ENCODE measurements at places on chromosomes 12 and 14.

GRCh38 chr14:51053157-51053556, 41.7 kb downstream of the TRIM9 start:
- DNase-seq, result no peak

DNA sequence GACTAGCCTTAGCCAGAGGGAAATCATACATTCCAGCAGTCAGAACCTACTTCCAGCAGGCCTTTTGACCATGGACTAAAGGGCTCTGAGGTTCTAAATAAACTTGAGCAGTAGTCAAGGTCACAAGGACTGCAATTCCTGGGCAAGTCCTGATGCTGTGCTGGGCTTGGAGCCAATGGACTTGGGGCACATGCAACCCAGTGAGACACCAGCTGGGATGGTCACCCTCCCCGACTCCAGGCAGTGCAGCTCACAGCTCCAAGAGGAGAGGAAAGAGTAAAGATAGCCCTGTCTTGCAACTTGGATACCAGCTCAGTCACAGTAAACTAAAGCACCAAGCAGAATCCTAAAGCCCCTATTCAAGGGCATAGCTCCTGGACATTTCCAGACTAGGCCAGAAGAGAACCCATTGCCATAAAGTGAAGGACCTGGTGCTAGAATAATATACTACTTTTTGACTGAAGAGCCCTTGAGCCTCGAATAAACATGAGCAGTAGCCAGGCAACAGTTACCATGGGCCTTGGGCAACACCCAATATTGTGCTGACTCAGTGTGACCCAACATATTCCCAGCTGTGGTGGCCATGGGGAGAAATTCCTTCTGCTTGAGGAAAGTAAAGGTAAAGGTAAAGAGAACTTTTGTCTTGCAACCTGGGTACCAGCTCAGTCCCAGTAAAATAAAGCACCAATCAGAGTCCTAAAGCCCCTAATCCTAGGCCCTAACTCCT, 226.2 kb upstream of the CLEC14A start:
- no peak for DNase-seq

DNA sequence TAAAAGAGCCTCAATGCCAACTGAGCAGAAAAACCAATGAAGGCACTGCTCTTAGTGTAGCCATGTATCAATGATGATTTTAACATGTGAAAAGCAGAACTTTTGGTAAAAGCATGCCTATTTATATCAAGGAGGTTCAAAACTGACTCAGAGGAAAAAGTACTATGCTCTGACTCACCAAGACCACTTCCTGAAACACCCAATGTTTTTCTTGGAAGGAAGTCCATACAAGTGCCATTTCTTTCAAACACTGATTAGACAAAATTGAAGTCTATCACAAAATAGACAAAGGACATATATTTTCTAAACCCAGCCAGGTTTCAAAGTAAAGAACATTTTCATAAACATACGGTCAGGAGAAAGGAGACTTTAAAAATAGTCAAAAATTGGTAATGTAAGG, 88.6 kb downstream of the EPS8 start:
- DNase-seq, result no peak

GRCh38 chr12:111673503-111673902, 12.3 kb downstream of the BRAP start:
- DNase-seq, result no peak

- DNase-seq, result peak; percentile 25
Observed at GRCh38 chr14:100376751-100377171, 53.6 kb downstream of the SLC25A47 start.

DNA sequence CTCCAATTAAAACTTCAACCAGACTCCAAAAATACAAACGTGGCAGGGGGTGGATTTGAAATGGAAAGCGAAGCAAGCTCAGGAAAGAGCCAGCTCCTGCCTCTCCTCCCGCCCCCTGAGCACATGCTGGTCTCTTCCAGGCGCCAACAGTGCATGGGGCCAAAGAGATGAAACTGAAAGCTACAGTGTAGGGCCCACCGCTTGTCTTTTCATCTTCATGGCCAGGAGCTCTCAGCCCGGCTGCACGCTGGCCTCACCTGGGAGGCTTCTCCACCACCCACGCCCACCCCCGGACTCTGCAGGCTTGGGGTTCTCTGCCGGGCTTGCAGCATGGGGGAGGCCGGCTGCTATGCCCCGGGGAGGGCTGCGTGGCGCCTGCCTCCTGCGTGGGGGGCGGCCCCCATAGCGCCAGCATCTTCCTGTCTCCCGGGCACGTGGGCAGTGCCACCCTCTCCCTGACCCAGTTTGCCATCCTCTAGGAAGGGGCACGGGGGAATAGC, 2.0 kb downstream of the RIMBP2 start:
- no peak for DNase-seq

DNA sequence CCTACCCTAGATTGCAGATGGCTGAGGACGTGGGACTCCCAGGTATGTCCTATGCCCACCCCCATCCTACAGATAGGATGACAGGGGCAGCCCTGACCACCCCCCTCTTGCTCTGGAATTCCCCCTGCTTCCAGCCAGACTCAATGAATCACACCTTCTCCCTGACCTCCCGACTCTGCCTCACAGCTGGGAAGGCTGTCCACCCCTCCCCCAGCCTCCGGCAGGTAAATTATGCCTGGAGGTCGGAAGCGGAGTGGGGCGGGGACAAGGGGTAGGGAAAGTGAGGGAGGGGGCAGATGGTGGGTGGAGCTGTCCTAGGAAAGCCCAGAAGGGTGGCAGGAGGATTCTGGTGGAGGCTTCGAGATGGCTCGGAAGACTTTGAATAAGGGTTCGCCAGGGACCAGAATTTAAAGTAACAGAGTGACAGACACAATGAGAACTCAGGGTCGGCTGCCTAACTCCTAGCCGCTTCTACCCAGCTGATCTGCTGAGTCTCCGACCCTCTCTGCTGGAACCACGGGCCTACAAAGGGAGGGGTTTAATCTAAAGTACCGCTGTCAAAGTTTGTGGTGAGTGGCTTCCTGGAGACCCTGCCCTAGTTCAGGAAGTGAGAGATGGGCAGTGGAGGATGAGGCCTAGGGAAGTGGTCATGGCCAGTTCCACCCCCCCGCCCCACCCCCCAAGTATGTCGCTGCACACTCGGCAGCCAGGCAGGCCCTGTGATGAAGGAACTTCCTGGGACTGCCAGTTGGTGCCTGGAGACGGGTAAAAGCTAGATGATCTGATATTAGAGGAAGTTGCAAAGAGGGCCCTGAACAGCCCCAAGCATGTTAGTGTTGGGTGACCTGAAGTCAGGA, 4.2 kb downstream of the PLEKHG3 start:
- DNase-seq, result peak; percentile 67

GRCh38 chr14:32683679-32684078, 255.0 kb upstream of the NPAS3 start:
- DNase-seq, result no peak

DNA sequence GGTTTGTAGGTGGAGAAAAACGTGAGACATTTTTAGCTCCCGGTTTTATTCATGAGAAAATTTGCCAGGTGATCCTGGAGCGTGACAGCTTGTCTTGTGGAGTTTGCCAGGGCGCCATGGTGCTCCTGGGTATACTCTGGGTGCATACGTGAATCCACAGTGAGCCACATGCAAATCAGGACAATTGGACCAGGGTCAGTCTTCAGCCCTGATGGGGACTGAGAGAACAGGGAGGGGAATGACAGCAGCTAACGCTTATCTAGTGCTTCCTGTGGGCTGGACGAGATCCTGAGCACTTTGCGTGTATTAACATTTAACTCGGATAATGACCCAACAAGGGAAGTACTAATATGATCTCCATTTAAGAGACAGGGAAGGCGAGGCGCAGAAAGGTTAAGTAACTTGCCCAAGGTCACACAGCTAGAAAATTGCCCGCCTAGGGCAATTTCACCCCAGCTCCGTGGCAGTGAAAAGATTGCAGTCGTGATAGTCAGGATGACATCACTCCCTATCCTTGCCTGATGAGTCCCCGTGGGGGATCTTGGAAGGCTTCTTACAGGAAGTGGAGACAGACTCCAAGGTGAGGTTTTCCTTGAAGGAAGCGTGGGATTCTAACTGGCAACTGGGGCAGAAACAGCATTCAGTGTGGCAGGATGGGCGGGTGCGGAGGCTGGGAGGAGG, 118.4 kb upstream of the NCOR2 start:
- DNase-seq, result no peak

GRCh38 chr14:33839193-33840076, 111.4 kb downstream of the EGLN3 start:
- DNase-seq, result peak; percentile 62

DNA sequence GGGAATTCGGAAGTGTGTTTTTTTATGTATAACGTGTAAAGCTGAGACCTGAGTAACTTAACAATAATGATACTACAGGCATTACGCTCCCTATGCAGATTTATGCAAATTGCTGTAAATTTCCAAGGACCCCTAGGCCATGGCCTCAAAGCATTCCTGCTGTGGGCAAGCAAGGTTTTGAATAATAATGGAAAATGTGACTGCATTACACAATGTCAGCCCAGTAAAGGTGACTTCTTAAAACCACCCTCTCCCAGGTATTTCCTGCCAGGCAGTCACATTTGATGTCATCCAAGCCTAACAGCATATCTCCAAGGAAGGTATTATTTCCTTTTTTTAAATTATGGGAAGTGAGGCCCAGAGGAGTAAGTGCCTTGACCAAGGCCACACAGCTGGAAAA, 621.0 kb downstream of the BCL11B start:
- no peak for DNase-seq

DNA sequence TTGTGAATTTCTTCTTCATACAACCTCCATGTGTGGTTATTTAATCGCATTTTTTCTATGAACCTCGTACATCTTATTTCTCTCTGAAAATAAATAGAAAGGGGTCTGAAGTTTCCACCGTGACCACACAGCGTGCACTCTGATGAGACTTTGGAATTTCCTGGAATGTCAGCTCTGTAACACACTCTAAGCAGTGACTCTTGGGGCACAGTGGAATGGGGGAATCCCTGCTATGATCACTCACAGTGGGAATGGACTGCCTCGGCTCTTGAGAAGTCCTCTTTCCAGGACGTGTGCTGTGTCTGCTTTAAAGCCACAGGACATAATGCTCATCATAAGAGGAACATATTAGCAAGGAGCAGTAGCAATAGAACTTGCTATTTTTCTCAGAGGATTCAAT, 416.2 kb downstream of the EGLN3 start:
- DNase-seq, result no peak

GRCh38 chr12:62438098-62438692, 28.4 kb upstream of the MON2 start:
- DNase-seq, result peak; percentile 62

- DNase-seq, result no peak
Observed at GRCh38 chr12:27335364-27336281, 3.0 kb downstream of the BMAL2 start.

GRCh38 chr12:106956048-106956578, 406 bp downstream of the TMEM263 start:
- DNase-seq, result no peak

- peak; percentile 15 for DNase-seq
Observed at GRCh38 chr14:66104486-66104885, 381.7 kb upstream of the CCDC196 start.

DNA sequence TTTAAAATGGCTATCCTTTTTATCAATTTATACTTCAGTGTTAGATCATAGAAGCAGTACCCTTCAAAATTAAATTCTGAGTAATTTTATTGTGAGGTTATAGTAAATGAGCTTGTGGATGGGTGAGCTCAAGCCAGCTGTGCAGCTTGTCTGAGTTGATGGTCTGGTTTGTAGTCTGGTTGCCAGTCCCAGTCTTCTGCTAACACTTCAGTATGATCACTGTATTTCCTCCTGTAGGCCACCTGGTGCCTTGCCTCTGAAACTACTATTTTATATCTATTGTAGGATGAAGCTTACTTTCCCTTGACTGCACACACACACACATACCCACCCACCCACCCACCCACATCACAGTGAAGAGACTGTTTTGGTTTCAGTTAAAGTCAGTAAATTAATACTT, 496.4 kb downstream of the PCNX1 start:
- no peak for DNase-seq

- no peak for DNase-seq
Observed at GRCh38 chr12:104177663-104178501, 37.7 kb upstream of the TXNRD1 start.

DNA sequence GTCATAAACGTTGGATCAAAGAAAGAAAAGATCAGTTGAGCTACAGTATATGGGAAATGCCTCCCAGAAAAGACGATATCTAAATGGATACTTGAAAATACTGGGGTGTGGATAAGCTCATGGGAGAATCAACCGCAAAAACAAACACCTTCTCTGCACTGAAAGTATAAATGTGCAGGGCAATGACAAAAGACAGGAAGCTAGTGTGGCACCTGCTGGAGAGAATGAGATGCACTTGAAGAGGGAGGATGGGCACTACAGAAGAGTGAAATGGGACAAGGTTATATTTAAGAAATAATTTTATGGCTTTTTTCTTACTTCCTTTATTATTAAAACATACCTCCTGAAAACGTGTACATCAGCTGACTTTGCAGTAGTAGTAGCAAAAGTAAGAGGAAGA, 153.7 kb downstream of the PRKD1 start:
- DNase-seq, result no peak

DNA sequence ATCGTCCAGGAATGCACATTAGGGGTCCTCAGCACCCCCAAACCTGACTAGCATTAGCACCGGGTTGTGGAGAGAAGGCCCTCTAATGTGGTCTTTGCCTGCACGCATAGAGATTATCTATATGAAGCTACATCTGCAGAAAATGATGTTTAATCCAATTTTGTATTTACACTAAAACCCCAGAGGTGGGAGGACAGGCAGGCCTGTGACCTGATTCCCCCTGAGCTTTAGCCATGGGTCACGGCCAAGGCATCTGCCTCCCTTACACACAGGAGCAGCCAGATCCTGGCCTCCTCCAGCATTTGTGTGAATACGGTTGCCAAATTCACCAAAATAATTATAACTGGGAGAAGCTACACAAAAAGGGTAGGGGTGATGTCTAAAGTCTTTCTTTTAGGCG, 7.0 kb downstream of the APOLD1 start:
- no peak for DNase-seq

DNA sequence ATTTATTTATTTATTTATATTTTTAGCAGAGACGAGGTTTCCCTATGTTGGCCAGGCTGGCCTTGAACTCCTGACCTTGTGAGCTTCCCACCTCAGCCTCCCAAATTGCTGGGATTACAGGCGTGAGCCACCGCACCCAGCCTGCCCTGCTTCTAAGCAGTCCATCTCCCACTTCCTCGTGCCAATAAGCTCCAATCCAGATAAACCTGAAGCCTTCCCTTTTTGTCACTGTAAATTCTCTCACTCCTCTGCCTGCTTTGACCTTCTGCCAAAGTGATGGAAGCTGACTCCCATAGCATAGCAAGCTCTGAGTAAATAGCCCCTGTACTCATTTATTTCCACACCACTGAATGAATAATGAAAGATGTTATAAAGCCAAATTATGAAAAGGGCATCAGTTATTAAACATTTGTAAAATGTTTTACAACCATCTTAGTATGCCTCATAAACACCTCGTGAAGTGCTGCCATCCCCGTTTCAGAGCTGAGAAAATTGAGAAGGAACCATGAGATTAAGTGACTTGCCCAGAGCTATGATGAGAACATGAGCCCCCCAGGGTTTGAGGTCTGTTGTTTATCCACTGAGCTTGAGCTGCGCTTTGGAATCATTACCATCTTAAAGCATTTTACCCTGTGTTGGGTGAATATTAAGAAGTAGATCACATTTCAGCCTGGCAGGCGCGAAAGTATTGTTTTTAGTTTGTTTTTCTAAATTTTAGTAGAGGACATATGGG, 30.4 kb downstream of the MANSC1 start:
- peak; percentile 6 for DNase-seq

GRCh38 chr12:12376646-12377448, 20.0 kb downstream of the BORCS5 start:
- DNase-seq, result peak; percentile 10

GRCh38 chr12:10220398-10221077, 7.9 kb downstream of the GABARAPL1 start:
- DNase-seq, result no peak

GRCh38 chr12:50536831-50537537, 32.2 kb downstream of the DIP2B start:
- DNase-seq, result no peak

GRCh38 chr12:117100251-117100650, 1.0 kb upstream of the TESC start:
- DNase-seq, result peak; percentile 32

Data from nephron progenitor cell (in vitro differentiated cells).